ENCODE measurements at places on chromosomes 7 and 10.
A peak's percentile ranks its signal among the peaks of the same experiment; 100 is the strongest.

DNA sequence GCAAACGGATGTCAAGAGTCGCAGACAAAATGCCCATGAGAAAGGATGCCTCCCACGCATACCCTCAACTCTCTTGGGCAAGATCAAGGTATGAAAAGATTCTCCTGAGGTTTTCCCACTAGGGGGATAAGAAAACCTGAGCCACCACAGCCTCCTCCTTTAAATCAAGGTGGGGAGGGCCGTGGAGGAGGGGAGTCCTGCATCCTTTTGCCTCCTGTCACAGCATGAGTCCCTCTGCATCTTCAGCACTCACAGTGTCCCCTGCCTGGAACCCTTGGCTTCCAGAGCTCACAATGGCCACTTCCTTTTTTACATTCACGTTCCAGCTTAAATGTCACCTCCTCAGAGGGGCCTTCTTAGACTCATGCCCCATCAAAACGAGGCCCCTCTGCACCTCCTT lies 207.6 kb downstream of the GLI3 start:
- DNase-seq: no peak

- no peak for DNase-seq
These were observed 21.5 kb upstream of the MYL10 start for GRCh38 chr7:101650579-101651081.

- DNase-seq: no peak
These were observed 116.0 kb downstream of the SLIT1 start for GRCh38 chr10:97069576-97070362.

DNA sequence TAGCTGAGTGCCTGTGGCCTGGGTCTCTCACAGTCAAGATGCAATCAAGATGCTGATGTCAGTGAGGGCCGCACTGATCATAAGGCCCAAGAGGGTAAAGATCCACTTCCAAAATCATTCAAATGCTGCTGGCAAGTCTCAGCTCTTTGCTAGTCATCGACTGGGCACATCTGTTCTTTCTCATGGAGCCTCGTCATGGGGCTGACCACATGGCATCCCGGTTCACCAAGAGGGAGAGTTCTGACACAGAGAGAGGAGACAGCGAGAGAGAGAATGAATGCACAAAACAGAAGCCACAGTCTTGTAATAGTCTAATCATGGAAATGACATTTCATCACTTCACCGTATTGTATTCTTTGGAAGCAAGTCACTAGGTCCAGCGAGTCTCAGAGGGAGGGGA lies 1067.5 kb upstream of the C7orf33 start:
- no peak for DNase-seq

- no peak for DNase-seq
These were observed 62.7 kb upstream of the RNF32 start for GRCh38 chr7:156577645-156578577.

- DNase-seq: no peak
These were observed 48.7 kb upstream of the RHOBTB1 start for GRCh38 chr10:60992636-60993035.

DNA sequence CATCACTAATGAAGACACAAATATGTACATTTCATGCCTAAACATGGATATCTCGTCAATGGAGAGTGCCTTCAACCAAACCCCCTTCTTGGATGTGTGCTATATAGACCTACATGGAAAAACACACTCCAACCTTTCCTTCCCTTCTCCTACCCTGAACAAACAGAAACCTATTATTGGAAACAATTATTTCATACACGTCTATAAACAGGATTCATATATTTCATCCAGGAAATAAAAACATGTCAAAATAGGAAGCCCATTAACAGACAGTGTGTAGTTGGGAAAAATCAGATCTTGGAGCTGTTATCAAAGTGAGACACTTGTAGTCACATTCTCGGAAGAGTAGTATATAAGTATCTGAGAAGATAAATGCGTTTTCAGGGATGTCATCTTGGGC lies 81.1 kb downstream of the NRP1 start:
- DNase-seq: no peak

DNA sequence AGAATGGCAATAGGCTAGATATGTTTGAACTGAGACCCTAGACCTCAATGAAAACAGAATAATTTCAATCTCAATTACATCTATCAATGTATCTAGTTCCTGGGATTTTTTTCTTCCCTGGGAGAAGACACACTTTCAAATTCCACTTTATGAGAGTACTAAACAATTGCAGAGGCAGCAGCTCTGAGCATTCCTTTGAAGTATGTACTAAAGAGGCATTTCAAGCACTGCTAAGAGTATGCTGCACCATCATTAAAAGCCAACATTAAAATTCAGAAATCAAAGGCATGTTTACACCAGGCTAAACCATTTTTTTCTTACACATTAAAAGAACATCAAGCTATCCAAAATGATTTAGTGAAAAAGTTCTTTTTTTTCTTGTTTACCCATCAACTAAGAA lies 297.9 kb upstream of the CACNA2D1 start:
- no peak for DNase-seq

GRCh38 chr10:99977916-99978315 lies 31.8 kb downstream of the DNMBP start:
- no peak for DNase-seq

GRCh38 chr10:91762878-91763277 lies 35.3 kb upstream of the TNKS2 start:
- DNase-seq: no peak

DNA sequence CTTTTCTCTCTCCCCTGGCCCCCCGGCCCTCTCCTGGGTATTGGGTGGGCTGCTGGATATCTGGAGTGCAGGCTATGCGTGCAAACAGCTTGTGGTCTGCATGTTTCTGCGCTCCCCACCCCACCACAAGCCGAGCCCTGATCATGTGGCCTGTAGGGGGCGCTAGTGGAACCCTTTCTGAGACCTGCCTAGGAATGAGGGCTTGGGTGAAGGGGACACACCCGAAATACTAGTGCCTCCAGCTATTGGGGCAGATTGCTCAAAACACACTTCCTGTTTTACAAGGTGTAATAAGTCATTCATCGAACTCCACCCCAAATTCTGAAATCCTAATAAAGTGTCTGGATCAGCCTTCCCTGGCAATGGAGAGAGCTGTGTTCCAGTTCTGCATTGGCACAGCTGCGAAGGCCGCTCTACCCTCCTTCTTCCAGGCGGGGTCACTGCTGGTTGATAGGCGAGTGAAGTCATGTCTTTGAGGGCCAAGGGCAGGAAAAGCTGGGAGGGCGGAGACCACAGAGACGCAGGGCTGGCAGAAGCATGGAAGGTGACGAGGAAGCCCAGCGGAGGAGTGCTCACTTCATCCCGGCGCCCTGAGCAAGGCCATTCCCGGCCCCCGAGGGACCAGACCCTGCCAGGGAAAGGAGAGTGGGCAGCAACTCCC lies 19.8 kb upstream of the PRRT4 start:
- DNase-seq: no peak

- DNase-seq: no peak
These were observed 657 bp downstream of the CDNF start for GRCh38 chr10:14837003-14837756.

GRCh38 chr7:52831321-52831720 lies 204.1 kb upstream of the POM121L12 start:
- DNase-seq: no peak

- DNase-seq: no peak
These were observed 43.0 kb downstream of the LOXL4 start for GRCh38 chr10:98224996-98225395.

DNA sequence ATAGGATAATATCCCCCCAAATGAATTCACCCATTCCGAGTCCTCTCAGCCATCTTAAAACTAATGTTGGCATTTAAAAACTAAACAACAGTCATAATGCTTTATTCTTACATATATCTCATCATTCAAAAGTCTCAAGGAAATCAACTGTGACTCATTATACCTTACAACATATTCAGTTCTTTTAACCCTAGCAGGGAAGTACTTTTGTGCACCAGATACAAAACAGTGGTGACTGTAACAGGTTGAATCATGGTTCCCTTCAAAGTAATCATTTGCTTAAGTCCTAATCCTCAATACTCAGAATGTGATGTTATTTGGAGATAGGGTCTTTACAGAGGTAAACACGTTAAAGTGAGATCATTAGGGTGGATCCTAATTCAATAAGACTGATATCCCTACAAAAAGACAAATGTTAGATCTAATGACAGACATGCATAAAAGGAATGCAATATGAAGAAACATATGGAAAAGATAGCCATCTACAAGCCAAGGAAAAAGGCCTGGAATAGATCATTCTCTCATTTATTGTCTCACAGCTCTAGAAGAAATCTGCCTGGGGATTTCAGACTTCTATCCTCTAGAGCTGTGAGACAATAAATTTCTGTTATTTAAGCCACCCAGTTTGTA lies 42.3 kb downstream of the RELN start:
- DNase-seq: no peak

- peak; percentile 79 for DNase-seq
These were observed 293.4 kb upstream of the MKLN1 start for GRCh38 chr7:131034166-131034881.

- no peak for DNase-seq
These were observed 27.2 kb downstream of the C10orf67 start for GRCh38 chr10:23317416-23317815.

DNA sequence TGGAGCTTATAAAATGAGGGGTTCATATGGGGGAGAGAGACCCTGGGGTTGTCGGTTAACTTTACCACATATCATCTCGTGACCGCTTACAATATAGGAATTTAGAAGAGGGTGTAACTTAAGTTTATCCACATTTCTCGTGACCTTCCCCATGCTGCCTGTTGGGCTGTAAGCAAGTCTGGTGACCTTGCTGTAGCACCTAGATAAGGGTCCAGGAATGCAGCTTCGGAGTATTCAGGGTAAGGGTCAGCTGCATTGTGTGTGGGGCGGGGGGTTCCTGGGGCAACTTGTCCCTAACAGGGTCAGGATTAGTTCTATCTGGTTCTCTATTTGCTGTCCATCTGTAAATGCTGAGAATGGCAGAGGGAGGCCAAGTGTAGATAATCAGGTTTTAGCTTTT lies 1.3 kb upstream of the CHST3 start:
- no peak for DNase-seq

- DNase-seq: no peak
These were observed 72.6 kb downstream of the USP6NL start for GRCh38 chr10:11538834-11539190.

GRCh38 chr10:123141791-123142700 lies 5.9 kb upstream of the HMX2 start:
- DNase-seq: no peak

DNA sequence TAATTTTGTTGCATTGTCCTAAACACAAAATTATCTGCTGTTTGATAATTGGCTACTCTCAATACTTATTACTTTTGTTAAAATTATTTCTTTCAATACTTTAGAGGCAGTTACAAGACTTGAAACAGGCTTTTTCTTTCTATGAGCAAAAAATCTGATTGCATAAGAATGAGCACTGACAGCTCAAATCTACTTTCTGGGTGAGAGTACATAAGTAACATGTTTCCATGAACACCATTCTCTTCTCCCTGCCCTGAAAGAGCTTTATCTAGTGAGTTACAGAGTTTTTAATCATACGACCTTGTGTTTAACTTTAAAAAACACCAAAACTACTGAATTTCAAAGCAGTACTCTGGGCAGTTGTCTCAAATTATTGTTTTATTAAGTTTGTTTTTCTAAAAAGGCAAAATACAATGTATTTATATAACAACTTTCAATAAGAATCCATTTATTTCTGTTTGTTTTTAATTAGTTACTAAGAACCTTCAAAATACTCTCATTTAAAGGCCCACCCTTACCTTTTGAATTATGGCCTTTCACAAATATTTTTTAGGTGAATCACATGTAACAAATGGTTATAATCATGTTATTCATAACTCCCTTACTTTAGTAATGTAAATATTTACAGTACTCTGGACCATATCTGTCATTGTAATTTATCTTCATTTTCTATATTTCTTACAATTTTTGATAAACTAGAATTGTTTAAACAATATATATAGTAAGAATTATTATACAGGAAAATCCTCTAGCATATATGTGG lies 23.0 kb upstream of the TFAM start:
- no peak for DNase-seq

GRCh38 chr7:155356323-155357105 lies 58.8 kb downstream of the INSIG1 start:
- no peak for DNase-seq

- no peak for DNase-seq
These were observed 37.2 kb downstream of the PDE1C start for GRCh38 chr7:32033006-32033405.

GRCh38 chr10:126375926-126376554 lies 12.2 kb downstream of the ADAM12 start:
- DNase-seq: no peak

- DNase-seq: no peak
These were observed 11.2 kb downstream of the TRIM56 start for GRCh38 chr7:101096331-101096956.

GRCh38 chr7:85135977-85136376 lies 50.9 kb downstream of the SEMA3D start:
- DNase-seq: no peak

DNA sequence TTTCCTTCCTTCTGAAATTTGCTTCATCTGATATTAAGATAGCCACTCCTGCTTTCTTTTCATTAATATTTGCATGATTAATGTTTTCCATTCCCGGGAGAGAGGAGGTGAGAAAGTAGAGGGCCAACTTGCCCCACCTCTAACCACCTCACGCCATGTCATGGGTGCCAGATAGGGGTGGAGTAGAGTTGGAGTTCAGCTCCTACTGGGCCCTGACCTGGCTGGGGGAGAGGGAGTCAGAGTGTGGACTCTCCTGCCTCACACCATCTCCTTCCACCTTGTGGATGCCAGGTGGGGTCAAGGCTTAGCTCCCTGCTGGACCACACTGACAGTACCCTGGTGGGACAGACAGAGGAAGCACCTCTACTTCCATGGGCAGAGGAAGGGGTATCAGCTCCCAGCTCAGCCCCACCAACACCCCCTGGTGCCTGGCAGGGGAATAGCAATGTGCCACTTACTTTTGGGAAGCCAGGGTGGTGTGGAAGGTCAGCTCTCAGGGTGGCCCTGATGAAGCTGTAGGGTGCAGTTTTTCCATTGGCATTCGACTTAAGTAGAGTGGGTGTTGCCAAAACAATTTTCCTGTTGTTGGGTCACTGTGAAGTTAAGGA lies 28.0 kb downstream of the CHST12 start:
- no peak for DNase-seq

GRCh38 chr10:62185919-62186692 lies 82.5 kb downstream of the RTKN2 start:
- no peak for DNase-seq

GRCh38 chr10:73799899-73800559 lies 11.4 kb downstream of the NDST2 start:
- DNase-seq: no peak

GRCh38 chr7:3430588-3430987 lies 129.5 kb downstream of the SDK1 start:
- no peak for DNase-seq

- no peak for DNase-seq
These were observed 92.5 kb downstream of the CFAP58 start for GRCh38 chr10:104446151-104446550.

DNA sequence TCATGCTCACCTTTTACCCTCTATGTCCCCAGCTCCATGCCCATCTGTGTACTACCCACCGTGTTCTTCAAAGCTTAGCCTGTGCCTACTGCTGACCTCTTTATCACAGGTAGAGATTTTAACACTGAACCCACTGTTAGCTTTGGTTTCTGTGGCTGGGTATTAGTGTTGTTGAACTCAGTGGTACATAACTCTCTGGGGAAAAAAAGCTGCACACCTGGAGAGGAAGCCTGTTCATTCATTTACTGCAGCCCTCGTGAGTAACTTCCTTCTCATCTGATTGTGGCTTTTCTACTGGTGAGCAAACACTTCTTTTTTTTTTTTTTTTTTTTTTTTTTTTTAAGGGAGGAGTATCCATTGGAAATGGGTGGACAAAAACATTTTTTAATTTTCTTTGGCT lies 326.3 kb downstream of the CCSER2 start:
- no peak for DNase-seq
